ENCODE measurements at places on chromosomes 7 and 10.

- no peak for DNase-seq
Observed at GRCh38 chr10:11424456-11425295, 186.8 kb downstream of the USP6NL start.

- no peak for DNase-seq
Observed at GRCh38 chr10:56715262-56715661, 354.2 kb upstream of the ZWINT start.

DNA sequence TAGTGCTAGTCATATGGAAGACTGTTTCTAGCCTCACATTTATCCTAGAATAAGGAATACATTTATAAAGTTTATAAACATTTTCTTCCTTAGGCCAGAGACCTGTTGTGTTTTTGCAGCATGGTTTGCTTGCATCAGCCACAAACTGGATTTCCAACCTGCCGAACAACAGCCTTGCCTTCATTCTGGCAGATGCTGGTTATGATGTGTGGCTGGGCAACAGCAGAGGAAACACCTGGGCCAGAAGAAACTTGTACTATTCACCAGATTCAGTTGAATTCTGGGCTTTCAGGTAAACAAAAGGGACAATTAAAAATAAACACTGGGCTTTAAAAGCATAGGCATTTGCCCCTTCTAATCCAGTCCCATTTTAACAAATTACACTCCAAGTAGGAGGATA lies 4.2 kb downstream of the LIPF start:
- no peak for DNase-seq

GRCh38 chr10:30300728-30301127 lies 48.4 kb downstream of the MTPAP start:
- DNase-seq: no peak

DNA sequence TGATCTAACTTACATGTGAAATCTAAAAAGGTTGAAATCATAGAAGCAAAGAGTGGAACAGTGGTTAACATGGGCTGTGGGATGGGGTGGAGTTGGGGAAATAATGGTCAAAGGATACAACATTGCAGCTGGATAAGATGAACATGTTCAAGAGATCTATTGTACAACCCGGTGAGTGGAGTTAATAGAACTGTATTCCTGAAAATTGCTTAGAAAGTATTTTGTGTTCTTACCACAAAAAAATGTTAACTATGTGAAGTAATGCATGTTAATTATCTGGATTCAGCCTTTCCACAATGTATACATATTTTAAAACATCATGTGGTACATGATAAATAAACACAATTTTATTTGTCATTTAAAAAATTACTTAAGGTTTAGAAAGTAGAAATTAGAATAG lies 271.0 kb upstream of the LRRTM3 start:
- no peak for DNase-seq

DNA sequence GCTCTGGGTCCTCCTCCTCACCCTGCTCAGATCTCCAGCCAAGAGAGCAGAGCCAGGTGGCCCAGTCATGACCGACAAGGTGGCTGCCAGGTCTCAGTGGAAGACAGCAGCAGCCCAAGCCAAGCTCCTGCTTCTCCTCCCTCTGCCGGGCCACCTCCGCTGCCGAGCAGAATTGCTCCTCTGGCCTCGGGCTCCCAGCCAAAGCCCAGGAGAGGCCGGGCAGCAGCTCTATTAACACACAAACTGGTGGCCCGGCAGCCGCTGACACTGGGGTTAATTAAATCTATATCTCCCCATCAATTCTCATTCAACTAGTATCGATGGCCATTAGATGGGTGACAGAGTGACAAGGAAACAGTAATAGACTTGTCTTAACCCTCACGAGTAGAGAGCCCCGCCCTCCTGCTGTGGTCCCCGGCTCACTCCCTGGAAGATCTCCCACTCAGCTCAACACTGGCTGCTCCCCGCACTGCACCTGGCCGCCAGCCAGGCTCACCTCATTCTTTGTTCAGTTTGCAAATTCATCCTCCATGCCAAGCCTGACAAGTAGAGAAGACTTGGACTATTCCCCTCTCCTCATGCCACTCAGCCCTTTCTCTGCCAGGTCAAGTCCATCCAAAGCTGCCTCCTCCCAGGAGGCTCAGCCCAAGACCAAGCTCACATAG lies 74.1 kb upstream of the UNC5B start:
- DNase-seq: no peak

- DNase-seq: no peak
Observed at GRCh38 chr7:151630851-151631569, 111.3 kb upstream of the RHEB start.

DNA sequence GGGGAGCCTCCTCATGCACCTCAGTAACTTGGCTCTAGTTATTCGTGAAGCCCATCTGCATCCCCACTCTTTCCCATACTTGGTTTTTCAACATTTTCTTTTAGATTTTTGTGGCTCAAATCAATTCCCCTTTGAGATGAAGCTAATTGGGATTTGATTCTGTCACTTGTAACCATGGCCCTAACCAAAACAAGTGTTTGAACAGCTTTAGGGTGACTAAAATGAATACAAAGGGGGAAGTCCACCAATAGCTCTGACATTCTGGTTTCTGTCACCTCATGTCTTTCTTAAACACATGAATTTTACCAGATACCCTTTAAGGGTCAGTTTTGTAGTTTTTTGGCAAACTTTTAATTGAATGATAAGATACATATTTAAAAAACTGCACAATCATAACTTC lies 87.0 kb downstream of the PCGF5 start:
- no peak for DNase-seq

DNA sequence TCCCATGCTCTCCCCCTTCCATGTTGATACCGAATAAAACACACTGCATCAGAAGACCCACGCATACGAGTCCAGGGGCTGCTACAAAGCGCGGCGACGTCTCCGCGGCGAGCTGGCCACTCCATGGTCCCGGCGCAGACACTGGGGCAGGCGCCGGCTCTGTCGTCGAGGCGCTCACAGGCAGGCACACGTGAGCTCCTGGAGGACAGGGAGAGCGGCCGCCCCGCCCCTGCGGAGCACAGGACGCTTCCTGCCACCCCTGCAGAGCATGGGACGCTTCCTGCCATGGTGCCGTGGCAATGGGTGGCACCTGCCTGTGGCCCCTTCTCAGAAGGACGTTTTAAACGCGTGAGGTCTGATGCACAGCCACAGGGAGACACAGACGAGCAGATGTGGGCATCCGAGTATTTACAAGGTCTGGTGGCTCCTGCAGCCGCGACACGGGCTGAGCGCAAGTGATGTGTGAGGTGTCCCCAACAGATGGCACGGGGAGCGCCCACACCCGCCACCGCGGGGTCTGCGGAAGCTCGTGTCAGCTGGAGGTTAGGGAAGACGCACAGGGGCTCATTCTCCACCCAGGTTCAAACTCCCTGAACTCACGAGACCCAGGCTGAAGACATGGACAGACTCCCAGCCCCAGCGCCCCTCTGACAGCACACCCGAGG lies 21.4 kb upstream of the GPR146 start:
- no peak for DNase-seq

- DNase-seq: no peak
Observed at GRCh38 chr7:141860207-141860606, 18.9 kb upstream of the PRSS37 start.

DNA sequence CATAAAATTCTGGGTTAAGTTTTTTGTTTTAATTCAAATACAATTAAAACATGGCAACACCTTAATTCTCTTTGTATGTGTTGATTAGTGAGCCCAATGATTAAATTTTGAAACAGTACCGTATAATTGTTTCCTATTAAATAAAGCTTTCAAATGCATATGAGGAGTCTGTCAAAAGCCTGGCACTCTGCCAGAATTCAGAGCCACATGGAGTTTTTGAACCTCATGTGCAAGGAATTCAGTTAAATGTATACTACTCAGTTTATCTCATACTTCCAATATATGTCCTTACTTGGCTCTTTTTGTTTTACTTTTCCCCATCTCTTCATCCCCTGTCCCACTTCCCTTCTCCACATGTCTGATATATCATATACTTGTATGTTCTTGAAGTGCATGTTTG lies 165.6 kb upstream of the FAM3C start:
- DNase-seq: no peak

DNA sequence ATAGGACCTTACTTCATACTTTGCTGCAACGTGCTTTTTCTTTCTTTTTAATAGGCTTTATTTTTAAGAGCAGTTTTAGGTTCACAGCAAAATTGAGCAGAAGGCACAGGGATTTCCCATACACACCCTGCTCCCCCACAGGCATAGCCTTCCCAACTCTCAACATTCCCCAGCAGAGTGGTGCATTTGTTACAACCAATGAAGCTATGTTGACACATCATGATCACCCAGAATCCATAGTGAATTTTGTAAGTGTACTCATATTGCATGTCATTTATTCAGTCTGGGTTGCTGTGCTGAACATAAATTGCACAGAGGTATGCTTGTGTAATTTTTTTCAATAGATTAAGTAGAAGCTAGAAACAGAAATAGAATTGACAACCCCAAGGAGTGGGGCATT lies 327.3 kb downstream of the INHBA start:
- DNase-seq: no peak

DNA sequence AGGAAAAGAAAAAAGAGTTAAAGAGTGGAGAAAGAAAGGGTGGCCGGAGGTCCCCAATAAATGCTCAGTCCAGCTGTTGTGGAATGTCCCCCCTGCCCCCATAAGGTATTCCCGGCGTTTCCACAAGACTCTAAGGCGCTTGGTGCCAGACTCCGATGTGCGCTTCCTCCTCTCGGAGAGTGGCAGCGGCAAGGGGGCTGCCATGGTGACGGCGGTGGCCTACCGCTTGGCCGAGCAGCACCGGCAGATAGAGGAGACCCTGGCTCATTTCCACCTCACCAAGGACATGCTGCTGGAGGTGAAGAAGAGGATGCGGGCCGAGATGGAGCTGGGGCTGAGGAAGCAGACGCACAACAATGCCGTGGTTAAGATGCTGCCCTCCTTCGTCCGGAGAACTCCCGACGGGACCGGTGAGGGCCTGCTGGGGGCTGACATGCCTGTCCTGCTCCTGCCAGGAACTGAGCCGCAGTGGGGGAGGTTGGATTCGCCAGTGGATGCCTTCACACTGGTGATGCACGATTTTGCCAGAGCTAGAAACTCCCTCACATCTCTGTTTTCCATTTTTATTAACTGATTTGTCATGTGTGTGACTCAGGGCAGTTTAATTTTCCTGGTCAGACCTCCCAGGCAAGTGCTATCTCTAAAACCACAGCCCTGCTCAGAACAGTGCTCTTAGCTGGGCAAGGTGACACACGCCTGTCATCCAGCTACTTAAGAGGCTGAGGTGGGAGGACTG lies 34.2 kb downstream of the TACR2 start:
- no peak for DNase-seq

- no peak for DNase-seq
Observed at GRCh38 chr10:29163746-29164145, 125.1 kb upstream of the LYZL1 start.

- DNase-seq: no peak
Observed at GRCh38 chr7:106151459-106152312, 39.6 kb upstream of the SYPL1 start.

DNA sequence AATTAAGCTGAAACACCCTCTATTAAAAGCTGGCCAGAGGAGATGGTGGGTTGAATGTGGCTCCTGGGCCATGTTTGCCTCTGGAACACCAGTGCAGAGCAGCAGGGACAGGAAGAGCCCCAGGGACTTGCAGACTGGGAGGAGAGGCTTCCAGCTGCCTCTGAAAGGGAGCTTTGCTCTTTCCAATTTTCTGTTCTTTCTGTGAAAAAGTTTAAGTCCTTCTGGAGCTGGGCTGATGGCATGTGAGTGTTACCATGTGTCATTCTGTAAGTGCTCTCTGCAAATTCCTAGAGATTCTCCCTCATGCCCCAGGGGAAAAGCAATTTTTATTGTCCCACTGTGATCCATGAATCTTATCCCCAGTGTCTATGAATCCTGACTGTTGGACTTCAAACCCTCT lies 112.8 kb upstream of the LANCL2 start:
- DNase-seq: no peak

- no peak for DNase-seq
Observed at GRCh38 chr10:32360884-32361283, 13.9 kb upstream of the EPC1 start.

DNA sequence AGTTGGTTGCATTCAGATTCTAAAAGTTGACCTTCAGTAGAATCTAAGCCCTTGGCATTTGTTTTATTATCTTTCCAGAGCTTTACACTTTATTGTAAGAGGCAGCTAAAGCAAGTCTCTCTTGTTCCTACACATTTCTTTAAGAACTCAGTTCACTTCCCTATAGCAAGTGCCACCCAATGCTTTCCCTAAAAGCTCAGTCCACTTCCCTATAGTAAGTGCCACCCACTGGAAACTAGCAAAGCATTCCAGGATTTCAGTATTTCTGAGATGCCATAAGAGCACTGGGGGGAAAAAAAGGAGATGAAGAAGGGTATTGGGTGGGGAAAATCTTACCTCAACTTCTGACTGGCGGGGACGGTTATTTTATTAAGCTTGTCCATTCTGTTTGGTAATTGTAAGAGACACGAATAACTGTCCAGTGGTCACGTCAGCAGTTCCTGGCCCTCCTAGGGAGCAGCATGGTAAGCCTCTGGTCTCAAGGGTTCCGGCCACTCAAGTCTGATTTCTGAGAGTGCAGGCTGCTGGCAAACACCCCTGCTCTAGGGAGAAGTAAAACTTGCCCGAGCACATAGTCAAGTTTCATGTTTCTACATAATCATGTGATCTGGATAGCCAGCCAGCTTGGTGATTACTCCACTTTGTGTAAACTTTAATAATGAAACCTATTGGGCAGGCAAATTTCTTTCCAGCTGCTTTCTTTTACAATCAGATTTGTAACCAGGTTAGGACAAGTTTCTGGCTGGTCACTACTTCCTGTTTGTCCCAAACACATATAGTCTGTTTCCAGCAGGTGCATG lies at the start of gene BLNK:
Gene BLNK (minus strand): TSS at position 554 of the 800 bp plus-strand sequence. CDS start 171 bp downstream, at position 383.
- no peak for DNase-seq

GRCh38 chr7:1473864-1474512 lies 14.7 kb upstream of the MICALL2 start:
- peak; percentile 67 for DNase-seq

DNA sequence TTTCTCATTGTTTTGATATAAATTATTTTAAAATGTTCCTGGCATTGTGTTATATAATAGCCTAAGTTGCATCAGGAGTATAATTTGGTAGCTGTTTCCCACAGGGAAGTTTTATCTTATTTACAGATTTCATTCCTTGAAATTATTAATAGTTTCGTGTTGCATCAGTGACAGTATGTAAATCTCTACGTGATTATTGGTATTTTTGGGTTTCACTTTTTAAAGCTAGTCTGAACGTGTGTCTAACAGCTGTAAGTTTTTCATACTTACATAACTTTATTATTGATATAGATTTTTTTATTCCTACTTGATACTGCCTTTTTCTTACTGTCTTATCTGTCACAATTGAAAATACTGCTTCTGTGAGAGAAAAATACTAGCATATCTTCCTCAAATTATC lies 167.9 kb downstream of the PHF14 start:
- no peak for DNase-seq

GRCh38 chr10:70575874-70576802 lies 26.4 kb downstream of the PRF1 start:
- no peak for DNase-seq

- no peak for DNase-seq
Observed at GRCh38 chr7:73452999-73453635, 19.5 kb downstream of the FZD9 start.
